Mesendoderm (in vitro differentiated cells): ENCODE measurements at places on chromosomes 5 and 9.

- H3K27ac ChIP-seq = no peak overlapping the region
- H3K4me1 ChIP-seq = peaks cover 1% of the 10 kb centered on the region
- no peaks in the 10 kb centered on the region for H3K27me3 ChIP-seq
- no peaks in the 10 kb centered on the region for H3K36me3 ChIP-seq
- DNase-seq = peak; percentile 93
Measured at GRCh38 chr9:100196215-100196614, 97.2 kb downstream of the INVS start.

GRCh38 chr9:134287591-134288491 is 38.4 kb upstream of the RXRA start:
- H3K27ac ChIP-seq = no peak overlapping the region
- no peaks in the 10 kb centered on the region for H3K4me1 ChIP-seq
- no peak overlapping the region for H3K4me3 ChIP-seq
- DNase-seq = peak; percentile 45
- no peaks in the 10 kb centered on the region for H3K36me3 ChIP-seq

DNA sequence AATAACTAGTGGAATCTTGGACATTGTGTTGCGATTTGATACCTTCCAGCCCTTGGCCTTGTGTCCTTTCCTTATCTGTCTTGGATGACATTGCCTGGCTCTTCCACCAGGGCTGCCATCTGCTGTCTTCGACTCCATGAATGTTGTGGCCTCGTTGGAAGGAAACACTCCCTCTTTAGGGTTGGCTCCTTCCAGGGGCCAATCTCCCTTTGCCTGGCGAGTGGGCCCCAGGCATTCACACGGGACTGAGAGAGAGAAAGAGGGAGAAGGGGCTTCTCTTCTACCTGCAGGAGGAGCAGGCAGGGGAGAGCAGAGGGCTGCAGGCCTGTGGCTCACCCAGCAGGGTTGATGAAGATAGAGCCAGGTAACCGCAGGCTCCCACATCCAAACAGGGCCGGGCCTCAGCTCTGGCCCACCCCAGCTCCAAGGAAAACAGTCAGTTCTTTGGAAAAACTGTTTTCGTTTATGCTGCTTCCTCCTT is 31.3 kb downstream of the FGF1 start:
- DNase-seq = peak; percentile 71
- H3K27ac ChIP-seq = no peak overlapping the region
- no peak overlapping the region for H3K4me3 ChIP-seq
- H3K27me3 ChIP-seq = no peaks in the 10 kb centered on the region
- H3K36me3 ChIP-seq = no peaks in the 10 kb centered on the region

DNA sequence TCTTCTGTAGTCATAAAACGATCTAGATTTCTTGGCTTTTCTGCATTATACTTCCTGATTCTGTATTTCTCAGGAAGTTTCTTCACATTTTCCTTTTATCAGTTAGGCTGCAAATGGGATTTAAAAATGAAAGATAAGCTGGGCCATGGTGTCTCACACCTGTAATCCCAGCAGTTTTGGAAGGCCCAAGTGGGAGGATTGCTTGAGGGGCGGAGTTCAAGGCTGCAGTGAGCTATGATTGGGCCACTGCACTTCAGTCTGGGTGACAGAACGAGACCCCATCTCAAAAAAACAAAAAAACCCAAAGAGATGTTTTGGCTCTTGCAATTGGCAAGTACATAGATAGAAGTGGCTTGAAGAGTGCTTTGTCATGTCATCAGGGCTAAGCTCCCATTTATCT is 26.2 kb upstream of the APC start:
- H3K27me3 ChIP-seq = no peaks in the 10 kb centered on the region
- peaks cover 17% of the 10 kb centered on the region for H3K4me1 ChIP-seq
- H3K27ac ChIP-seq = peak overlapping the region; percentile 90
- no peaks in the 10 kb centered on the region for H3K36me3 ChIP-seq
- H3K4me3 ChIP-seq = no peak overlapping the region
- DNase-seq = peak; percentile 89

- no peaks in the 10 kb centered on the region for H3K4me1 ChIP-seq
- peak; percentile 9 for DNase-seq
- no peaks in the 10 kb centered on the region for H3K36me3 ChIP-seq
- no peak overlapping the region for H3K4me3 ChIP-seq
Measured at GRCh38 chr5:117667105-117667504, 1092.5 kb upstream of the SEMA6A start.

GRCh38 chr5:115458003-115458409 is 86.6 kb downstream of the FEM1C start:
- DNase-seq = peak; percentile 20
- no peaks in the 10 kb centered on the region for H3K36me3 ChIP-seq
- H3K27ac ChIP-seq = no peak overlapping the region

- H3K4me3 ChIP-seq = no peak overlapping the region
- H3K4me1 ChIP-seq = no peaks in the 10 kb centered on the region
- no peak overlapping the region for H3K27ac ChIP-seq
- DNase-seq = no peak
Measured at GRCh38 chr5:32326216-32326772, 13.6 kb upstream of the MTMR12 start.

GRCh38 chr5:91382530-91383026 is 539 bp downstream of the ARRDC3 start:
- H3K27ac ChIP-seq = no peak overlapping the region
- H3K4me1 ChIP-seq = no peaks in the 10 kb centered on the region
- H3K27me3 ChIP-seq = no peaks in the 10 kb centered on the region
- H3K4me3 ChIP-seq = peak overlapping the region; percentile 65
- H3K36me3 ChIP-seq = no peaks in the 10 kb centered on the region
- DNase-seq = peak; percentile 55

DNA sequence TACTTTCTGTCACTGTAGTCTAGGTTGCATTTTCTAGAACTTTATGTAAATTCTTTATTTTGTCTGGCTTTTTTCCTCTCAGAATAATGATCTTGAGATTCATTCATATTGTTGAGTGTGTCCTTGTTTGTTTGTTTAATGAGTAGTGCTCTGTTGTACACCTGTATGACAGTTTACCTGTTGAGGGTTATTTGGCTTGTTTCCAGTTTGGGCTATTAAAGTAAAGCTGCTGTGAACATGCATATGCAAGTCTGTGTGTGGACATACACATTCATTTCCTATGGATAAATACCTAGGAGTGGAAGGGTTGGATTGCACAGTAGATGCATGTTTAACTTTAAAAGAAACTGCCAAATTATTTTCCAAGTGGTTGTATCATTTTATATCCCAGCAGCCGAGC is 30.4 kb downstream of the MVB12B start:
- H3K36me3 ChIP-seq = no peaks in the 10 kb centered on the region
- H3K27me3 ChIP-seq = no peaks in the 10 kb centered on the region
- no peak for DNase-seq
- no peak overlapping the region for H3K4me3 ChIP-seq
- H3K27ac ChIP-seq = no peak overlapping the region

GRCh38 chr9:20624201-20625002 is 2.1 kb upstream of the MLLT3 start:
- peak; percentile 81 for DNase-seq
- no peaks in the 10 kb centered on the region for H3K36me3 ChIP-seq
- H3K27me3 ChIP-seq = peaks cover 15% of the 10 kb centered on the region
- no peak overlapping the region for H3K27ac ChIP-seq
- H3K4me1 ChIP-seq = peaks cover 3% of the 10 kb centered on the region
- no peak overlapping the region for H3K4me3 ChIP-seq

DNA sequence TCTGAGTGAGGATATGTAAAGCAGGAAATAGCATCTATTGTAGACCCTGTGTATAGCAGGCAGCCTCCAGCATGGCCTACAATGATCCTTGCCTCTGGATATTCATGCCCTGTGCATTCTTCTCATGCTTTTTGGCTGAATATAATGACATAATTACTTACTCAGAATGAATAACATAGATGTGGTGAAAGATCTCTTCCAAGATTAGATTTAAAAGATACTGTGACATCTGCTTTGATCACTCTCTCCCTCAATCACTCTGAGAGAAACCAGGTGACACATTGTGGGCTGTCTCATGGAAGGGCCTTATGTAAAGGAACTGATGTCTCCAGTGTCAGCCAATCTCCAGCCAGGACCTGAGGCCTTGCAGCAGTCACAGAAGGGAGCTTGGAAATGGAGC is 376.7 kb downstream of the DNAH5 start:
- no peaks in the 10 kb centered on the region for H3K27me3 ChIP-seq
- H3K36me3 ChIP-seq = no peaks in the 10 kb centered on the region
- H3K4me1 ChIP-seq = no peaks in the 10 kb centered on the region
- no peak overlapping the region for H3K4me3 ChIP-seq
- H3K27ac ChIP-seq = no peak overlapping the region

- H3K36me3 ChIP-seq = no peaks in the 10 kb centered on the region
- H3K4me1 ChIP-seq = no peaks in the 10 kb centered on the region
- DNase-seq = no peak
- H3K27ac ChIP-seq = no peak overlapping the region
Measured at GRCh38 chr9:124829334-124829669, 24.0 kb upstream of the WDR38 start.
